ENCODE measurements at places on chromosomes 3 and 15.

DNA sequence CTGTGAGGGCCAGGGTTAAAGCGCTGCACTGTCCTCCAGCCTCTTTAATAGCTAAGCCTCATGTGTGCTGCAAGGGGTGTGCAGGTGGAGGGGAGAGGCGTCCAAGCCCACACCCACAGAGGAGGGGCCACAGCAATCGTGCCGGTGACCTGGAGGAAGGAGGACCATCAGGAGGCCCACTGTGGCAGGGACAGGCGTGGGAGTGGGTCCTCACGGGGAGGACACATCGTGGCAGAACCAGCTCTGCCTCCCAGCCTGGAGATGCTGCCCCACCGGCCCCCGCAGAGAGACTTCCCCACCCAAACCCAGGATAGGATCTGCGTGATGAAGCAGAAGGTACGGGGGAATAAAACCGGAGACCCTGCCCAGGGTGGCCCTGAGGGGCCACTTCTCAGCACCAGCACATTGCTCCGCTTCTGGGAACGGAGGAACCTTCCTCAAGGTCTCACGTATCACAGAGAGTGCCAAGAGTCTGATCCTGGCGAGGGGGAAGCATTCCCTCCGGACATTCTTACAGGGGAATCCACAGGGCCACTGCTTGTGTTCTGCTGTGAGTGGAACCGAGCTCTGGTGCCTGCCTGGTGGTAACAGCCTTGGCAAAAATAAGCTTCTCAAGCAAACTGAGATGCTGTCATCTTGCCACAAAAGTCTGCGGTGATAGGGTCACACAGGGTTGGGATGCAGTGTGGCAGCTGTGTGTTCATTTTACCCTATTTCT lies 199.8 kb downstream of the XXYLT1 start:
- no peak for DNase-seq

DNA sequence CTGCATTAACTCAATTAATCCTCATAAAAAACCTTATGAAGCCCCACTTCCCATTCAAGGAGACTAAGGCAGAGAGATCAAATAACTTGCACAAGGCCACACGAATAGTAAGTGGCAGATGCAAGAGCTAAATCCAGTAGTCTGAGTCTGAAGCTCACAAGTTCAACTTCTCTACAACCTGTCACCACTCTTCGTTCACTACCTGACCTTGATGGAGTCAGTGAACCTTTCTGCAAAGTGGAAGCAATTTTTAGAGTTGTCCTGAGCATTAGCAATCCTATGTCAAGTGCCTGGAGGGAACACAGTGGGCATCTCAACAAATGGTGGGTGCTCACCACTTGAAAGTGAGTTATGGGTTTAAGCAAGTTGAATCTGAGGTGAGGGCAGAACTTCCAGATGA lies 2.1 kb upstream of the SPINT1 start:
- DNase-seq: no peak

GRCh38 chr3:15268033-15268631 lies 62.1 kb downstream of the CAPN7 start:
- DNase-seq: peak; percentile 73

DNA sequence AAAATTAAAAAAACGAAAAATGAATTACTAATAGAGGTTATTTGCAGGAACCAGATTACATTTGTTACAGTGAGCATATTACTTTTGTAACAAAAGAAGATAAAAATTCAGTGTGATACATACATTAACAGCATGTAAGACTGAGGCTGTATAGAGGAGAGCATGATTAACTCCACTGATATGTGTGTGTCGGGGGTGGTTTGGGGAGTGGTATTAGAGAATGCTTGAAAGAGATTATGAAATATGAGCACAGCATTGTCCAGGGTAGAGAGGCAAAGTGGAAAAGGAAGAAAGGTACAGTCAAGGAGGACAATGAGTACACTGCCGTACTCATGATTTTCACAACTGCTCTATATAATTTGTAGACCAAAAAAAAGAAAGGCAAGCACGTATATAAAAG lies 62.9 kb upstream of the LRRFIP2 start:
- DNase-seq: no peak

- DNase-seq: no peak
Observed at GRCh38 chr15:80558631-80559319, 136.3 kb upstream of the ABHD17C start.

- DNase-seq: no peak
Observed at GRCh38 chr3:151890721-151891141, 17.3 kb downstream of the SUCNR1 start.
